ENCODE measurements at places on chromosomes 13 and 19.

DNA sequence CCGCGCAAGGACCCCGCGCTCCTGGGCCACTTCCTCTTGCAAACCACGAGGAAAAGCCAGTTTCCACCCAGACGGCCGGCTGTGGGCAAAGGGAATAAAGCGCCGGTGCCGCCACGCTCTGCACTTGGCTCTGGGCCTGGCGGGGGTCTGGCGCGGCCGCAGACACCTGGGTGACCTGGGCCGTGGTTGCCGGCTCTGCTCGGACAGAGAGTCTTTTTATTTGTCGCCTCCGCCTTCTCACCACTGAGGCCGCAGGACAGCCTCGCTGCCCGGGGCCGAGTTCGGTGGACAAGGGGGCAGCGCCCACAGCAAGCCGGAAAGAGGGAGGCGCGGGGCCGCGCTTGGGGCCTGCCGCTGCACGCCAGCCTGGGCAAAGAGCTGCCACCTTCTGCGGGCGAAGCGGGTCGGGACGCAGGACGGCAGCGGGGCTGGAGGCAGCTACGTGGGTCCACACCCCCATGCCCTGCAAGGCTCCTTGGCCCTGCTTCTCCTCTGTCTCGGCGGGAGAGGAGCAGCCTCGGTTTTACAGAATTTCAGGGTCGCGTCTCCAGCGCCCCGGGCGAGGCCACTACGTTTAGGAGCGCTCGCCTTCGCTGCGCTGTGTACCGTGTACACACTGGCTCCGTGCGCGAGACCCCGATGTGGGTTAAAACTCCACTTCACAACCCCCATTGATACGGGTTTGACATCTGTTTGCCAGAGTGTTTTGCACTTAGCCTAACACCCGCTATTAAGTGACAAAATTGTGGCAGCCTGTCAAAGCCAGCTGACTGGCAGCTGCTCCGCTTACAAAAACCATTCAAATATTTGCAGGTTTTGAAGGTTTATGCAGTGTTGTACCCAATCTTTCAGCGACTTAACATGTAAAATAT is 13.0 kb upstream of the SOX1 start:
- no peak for DNase-seq

DNA sequence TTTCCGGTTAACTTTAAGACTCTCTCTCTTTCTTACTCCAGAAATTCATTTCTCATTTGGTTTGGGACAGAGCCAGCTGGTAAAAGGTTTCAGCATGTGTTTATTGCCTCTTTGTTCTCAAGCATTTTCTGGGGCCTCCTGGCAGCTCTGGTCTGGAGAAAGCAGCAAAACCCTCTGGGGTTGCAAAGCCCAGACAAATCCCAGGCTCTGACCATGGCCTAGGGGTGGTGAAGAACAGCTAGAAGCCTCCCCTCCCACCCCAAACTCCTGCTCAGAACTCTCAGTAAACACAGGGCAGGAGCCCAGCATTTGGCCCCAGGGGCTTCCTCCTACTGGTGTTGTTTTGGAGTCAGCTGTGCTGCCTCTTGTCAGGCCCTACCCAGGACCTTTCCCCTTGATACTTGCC is 124.2 kb upstream of the SERP2 start:
- no peak for DNase-seq

DNA sequence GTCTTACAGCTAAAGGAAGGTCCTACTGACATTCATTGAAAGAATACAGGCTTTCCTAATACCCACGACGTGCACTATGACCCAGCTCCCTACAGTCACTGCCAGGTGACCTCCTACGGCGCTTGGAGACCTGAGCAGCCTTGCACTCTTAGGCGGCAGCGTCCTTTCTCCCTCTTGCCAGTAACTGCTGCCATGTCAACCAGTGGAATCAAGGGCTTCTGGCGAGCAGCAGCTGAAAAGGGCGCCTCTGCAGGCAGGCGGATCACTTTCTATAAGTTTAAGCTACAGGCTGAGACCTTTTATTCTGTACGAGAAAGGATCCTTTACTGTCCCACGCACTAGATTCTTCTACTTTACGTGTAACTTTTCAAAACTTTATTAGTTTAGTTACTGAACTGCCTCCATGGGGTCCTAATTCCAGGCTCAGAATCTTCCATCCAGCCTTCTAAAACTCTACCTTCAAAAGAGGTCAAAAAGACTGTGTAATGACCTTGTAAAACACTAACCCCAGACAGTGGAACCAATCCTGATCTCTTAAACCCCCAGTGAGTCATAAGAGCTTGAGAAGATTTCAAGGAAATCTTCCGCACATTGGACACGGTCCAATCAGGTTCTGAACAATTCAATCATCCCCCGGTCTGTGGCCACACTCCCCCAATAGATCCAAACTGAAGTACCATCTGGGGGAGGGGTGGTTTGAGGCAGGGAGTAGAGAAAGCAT is 1.9 kb downstream of the KCTD12 start:
- peak; percentile 75 for DNase-seq

GRCh38 chr13:47673009-47673850 is 327.8 kb downstream of the SUCLA2 start:
- DNase-seq = no peak

DNA sequence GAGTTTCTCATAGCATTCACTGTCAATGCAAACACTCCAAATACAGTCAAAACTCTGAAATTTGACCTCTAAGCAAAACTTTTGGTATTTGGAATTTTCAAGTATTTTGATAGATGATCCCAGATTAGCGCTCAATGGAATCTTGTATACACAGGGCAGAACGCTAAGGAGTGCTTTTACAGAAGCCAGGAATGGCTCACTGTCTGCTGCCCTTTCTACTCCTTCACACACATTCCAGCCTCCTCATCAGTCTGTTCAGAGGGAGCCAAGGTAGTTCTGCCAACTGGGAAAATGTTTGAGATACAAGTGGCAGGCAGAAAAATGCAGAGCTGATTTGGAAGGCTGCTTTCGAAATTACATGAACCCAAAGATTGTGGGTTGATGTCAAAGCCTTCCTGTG is 4.4 kb upstream of the STARD13 start:
- no peak for DNase-seq

GRCh38 chr13:103188713-103189326 is 122.6 kb upstream of the SLC10A2 start:
- no peak for DNase-seq
